ENCODE measurements at places on chromosomes 1 and 21. TPM values are rescaled to one million over a fixed set of nuclear protein-coding genes. Genes with fewer than 3 reads are reported as not detected.

DNA sequence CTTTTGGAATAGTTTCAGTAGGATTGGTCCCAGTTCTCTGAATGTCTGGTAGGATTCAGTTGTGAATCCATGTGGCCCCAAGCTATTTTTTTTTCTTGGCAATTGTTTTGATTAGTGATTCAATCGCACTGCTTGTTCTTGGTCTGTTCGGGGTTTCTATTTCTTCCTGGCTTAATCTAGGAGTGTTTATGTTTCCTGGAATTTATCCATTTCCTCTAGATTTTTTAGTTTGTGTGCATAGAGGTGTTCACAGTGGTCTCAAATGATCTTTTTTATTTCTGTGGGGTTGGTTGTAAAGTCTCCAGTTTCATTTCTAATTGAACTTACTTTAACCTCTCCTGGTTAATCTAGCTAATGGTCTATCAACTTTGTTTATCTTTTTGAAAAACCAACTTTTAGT is 117.6 kb downstream of the NME7 start:
- DNase-seq, result no peak

Gene ACTL8
- total RNA-seq, result not detected

DNA sequence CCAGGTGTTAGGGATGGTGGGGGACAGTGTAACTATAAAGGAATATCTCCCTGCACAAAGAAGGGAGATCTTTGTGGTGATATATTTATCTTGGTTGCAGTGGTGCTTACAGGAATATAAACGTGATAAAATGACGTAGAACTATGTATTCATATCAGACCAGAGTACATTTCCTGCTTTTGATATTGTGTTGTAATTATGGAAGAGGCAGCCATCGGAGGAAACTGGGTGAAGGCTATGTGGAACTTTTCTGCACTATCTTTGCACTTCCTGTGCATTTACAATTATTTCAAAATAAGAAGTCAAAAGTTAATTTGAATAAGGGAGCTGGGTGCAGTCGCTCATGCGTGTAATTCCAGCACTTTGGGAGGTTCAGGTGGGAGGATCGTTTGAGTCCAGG is 37.6 kb downstream of the NDUFS5 start:
- no peak for DNase-seq

Gene EPHA10
- total RNA-seq, result 1.4 TPM

GRCh38 chr1:198902655-198903054 is 263.8 kb downstream of the PTPRC start:
- DNase-seq, result no peak
